Stimulated activated CD8-positive, alpha-beta memory T cell treated with anti-CD3 and anti-CD28 coated beads, Interleukin-12 subunit alpha, Interleukin-12 subunit beta, amount 100 ng/mL, for 1 hour (primary cell): ENCODE measurements at places on chromosomes 7 and 10.

DNA sequence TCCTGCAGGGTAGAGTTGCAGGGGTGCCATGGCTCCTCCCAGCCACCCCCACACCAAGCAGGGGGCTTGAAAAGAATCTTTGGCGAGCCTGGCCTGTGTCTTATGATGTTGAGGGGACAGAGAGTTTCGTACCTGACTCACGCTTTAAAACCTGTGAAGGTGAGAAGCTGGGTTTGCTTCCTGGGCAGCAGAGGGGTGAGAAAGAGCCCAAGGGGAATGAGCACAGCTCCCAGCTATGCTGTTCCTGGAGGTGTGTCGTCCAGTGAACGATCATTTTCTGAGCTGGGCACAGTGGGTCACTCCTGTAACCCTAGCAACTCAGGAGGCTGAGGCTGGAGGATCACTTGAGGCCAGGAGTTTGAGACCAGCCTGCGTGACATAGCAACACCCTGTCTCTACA is 13.5 kb upstream of the ADRB1 start:
- no peak for DNase-seq

DNA sequence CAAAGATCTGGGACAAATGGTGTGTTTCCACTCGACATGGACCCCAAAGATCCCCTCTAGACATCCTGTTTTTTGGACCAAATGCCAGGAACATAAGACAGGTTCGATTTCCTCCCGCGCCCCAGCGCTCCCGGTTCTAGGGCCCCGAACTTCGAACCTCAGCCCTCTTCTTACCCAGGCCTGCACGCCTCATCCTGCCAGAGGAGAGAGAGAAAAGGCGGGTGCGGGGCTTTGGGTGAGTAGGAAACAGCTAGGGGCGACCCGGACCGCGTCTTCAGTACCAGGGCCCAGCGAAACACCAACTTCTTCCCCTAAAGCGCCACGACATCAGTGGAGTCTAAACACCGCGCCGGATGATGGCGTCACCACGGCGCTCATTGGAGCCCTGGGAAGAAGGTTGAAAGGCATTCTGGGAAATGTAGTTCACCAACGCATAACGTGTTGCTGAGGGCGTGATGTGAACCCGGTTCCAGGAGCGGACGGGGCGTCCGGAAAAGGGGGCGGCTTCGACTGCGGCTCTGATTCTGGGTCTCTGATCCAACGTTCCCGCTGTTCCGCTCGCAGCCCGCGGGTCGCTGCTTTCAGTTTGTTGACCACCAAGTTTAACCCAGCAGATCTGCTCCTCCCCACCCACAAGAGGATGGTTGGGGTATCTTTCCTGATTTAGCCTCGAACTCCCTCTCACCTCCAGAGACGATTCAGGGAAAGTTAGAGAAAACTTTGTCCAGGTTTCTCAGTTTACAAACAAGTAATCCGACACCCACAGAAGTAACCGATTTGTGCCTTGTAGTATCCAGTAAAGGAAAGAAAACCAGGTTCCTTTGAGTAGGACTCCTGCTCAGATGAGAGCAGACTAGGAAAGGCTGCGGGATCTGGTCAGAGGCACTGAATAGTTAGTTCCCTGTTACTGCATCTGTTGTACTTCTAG is at the start of gene BET1:
Gene BET1 (minus strand): TSS at position 332 of the 928 bp plus-strand sequence. CDS start 139 bp downstream, at position 193.
- DNase-seq, result peak; percentile 88

- no peak for DNase-seq
These were observed 11.7 kb downstream of the MAT1A start for GRCh38 chr10:80277567-80278250.

- DNase-seq, result no peak
These were observed 54.3 kb upstream of the DUSP5 start for GRCh38 chr10:110443239-110444003.
